ENCODE measurements at places on chromosomes 1 and 21.

DNA sequence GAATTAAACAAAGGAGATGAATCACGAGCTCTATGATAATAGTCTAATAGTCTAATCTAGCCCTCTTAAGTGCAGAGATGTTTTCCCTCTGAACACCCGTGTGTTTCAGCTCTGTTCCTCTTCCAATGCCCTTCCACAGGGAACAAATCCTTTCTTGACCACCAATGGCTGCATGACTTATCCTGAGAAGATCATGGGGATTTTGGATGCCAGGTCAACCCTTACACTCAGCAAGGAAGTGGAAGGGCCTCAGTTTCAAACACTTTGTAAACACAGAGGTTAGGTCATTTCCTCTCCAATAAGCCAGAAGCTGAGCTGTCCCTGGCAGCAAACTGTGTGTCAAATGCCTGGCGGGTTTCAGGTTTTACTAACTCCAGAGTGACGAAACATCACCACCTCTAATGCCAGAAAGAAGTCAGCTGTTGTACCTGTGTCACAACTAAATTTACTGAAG lies 200.0 kb downstream of the GABPA start:
- DNase-seq = peak; percentile 28

DNA sequence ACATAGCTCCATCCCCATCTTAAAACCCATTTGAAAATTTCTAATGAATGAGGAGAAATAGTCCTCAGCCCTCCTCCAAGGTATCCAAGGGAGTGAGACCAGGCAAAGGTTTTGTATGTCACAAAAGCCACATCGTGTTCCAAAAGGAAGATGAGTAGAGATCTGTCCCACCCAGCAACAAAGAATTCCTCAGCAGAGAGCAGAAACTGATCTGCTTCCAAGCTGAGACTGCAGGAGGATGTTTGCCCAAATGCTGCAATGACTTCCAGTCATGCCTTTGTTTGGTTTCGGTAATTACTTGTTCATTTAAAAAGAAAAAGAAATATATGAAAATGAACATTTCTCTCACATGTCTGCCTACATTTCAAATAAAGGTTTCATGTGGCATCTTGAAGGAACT lies 186.9 kb downstream of the SETD4 start:
- DNase-seq = no peak

DNA sequence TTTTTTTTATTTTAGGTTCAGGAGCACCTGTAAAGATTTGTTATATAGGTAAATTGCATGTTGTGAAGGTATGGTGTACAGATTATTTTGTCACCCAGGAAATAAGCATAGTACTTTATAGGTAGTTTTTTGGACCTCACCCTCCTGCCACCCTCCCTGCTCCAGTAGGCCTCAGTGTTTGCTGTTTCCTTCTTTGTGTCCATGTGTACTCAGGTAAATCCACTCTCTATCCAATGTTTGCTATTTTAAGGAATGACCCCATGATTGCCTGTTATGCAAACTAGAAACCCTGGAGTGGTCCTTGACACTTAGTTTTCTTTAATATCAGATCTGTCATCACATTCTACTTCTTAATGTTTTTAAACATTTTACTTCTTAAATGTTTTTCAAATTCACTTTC lies 33.9 kb downstream of the LHX9 start:
- no peak for DNase-seq

- DNase-seq = peak; percentile 39
Measured at GRCh38 chr1:54564312-54565112, 16.5 kb downstream of the ACOT11 start.

GRCh38 chr1:109619576-109620400 lies at the start of the genes AMPD2 and GNAT2:
Gene AMPD2, plus strand, starts transcription at chr1:109619837. Its CDS starts 1,339 bp downstream, at chr1:109621176.
Gene GNAT2, minus strand, starts transcription at chr1:109619616. Its CDS starts 6,746 bp downstream, at chr1:109612870.
- peak; percentile 95 for DNase-seq

DNA sequence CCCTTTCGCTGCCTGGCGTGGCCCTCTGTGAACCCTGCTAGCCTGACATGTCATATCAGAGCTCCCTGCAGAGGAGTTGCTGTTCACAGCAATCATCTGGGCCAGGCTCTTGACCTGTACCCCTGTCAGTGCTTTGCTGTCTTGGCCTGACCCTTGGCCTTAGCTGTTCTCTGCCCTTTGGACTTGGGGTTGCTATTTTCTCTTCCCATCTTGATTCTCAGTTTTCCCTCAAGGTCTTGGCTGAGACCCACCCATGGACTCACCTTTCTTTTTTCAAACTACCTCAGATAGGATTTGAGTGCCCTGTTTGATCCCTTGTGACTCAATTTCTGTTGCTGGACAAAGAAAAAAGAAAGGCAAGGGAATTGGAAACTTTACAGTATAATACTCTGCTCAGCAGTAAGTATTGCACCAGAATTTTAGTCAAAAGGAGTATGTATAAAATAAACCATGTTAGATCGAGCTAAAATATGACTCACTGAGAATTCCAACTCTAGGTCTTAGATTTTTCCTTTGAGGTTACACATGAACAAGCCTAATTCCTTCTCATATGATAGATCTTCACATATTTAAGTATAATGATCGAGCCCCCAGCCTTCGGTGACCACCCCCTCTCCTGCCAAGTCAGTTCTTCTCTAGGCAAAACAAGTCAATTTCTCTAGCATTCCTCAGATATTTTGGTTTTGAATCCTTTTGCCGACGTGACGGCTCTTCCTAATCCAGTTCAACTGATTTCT lies 110.5 kb downstream of the NGF start:
- DNase-seq = no peak

- DNase-seq = no peak
Measured at GRCh38 chr1:195799016-195799415, 809.2 kb downstream of the KCNT2 start.
